ENCODE measurements at places on chromosomes 6 and 20. TPM values are rescaled to one million over a fixed set of nuclear protein-coding genes. Genes with fewer than 3 reads are reported as not detected.
A peak's percentile ranks its signal among the peaks of the same experiment; 100 is the strongest.

- DNase-seq, result peak; percentile 30
These were observed 29.9 kb upstream of the TRIM27 start for GRCh38 chr6:28953585-28954258.

Gene FKBP1C
- 0.69 TPM for total RNA-seq

- DNase-seq, result no peak
These were observed 52.2 kb downstream of the MANEA start for GRCh38 chr6:95629551-95629950.

DNA sequence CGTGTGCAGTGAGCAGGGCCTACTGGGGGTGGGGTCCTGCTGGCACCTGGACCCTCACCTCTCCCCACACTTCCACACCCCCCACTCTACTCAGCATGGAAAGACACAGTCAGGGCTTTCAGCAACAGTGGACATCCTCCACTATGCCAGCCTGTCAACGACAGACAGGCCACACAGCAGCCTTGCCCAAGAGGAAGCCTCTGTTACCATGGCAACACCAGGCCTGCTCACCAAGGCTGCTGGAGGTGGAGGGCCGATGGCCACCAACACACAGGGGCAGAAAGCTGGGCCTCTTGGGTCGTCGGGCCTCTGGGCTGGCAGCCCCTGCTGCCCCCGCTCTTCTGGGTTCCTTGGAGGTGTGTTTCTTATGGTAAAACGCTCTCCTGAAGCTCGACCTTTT, 13.6 kb downstream of the BNIP5 start:
- DNase-seq, result no peak

DNA sequence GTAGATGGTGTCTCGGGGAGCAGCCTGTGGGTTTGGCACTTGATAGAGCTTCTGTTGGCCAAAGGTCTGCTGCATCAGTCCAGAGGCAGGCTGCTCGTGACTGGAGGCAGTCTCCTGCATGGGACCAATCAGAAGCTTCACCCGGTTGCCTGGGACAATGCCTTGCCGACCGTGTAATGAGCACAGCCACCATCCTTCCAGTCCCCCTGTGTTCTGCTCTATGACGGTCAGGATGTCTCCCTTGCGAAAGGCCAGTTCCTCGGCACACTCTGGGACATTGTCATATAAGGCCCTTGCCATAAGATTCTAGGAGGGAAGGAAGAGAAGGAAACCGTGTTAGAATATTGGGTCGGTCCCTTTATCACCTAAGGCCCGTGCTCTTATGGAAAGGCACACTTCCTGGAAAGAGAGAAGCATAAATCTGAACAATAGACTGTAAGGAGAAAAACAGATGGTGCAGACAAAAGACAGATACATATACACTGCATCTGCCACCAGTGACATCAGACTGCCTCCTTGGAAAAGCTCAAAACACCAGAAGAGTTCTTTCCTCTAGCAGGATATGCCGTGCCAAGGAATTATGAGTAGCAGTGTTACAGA, 18.9 kb downstream of the NEDD9 start:
- DNase-seq, result no peak

GRCh38 chr20:44736170-44737021, 9.3 kb upstream of the KCNK15 start:
- peak; percentile 84 for DNase-seq

DNA sequence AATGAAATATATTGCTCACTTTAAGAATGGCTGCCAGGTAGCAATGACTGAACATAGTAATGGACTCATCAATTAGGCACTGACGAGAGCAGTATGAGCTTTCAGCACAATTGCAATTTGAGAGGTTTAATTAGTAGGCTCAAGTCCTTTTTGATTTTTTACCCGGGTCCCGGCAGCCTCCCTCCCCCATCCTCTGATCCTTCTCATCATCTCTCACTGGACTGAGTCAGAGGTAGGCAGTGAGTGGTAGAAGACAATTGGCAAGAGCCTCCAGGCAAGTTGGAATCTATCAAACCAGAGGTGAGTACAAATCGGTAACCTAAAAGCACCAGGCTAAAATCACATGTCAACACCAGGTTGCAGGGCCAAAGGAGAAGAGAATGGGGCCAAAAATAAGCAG, 107.9 kb downstream of the DCDC2 start:
- DNase-seq, result no peak

Gene TBX18
- 5.9 TPM for total RNA-seq

DNA sequence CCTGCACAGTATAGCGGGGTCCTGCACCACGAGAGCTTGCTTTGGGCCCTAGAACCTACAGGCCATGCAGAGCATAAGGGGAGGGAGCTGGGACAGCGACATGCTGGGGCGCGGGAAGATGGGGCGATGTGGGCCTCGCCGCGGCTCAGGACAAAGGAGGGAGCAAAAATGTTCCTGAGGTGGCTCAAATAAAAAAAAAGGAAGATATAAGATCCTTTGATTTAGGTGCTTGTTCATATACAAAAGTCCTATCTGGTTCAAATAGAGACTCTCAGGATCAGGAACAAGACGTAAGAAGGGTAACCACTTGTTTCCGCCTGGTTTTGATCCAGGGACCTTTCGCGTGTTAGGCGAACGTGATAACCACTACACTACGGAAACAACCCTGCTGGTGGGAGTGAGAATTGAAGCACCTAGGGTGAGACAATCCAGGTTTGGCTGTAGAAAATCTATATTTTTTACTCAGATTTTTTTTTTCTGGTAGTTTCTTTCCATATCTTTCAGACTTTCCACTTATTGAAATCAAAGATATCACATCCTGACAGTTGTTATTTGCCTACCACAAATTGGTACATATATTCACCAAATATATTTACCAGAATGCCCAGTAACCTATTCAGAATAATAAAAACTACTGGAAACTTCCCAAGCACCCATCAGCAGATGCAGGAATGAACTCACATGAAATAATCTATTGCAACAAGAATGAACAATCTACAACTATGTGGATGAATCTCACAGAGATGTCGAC, 177.9 kb upstream of the ZNF184 start:
- DNase-seq, result peak; percentile 77

DNA sequence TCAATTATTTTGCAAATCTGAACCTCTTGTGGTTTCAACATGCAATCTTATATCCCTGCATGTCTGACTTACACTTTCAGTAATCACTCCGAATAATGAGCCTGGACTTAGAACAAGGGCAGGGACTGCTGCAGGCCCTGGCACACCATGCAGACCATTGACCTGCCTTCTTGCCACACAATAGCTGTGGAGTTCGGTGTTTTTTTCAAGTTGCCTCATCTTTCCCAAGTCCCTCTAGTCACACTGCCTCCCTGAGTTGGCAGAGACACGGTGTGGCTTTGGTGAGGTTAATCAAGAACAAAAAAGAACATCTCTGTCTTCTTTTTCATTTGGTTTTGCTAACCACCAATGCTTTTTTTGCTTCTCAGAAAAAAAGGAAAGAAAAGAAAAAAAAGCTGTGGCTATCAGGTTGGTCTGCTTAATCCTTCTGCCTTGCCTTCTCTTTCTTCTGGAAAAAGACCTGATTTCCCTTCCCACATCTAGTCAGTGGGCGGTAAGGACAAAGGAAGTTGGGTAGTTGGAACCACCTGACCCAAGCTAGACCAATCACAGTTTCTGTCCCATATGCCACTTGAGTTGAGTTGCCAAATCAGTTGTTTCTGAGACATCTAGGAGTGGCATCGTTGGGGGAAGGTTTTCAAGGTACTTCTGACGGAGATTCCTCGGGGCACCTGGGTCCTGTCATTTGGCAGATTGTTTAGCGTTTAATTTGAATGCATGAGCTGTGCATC, 55.9 kb upstream of the TASP1 start:
- DNase-seq, result no peak

Gene WASF1
- total RNA-seq, result 14.2 TPM

DNA sequence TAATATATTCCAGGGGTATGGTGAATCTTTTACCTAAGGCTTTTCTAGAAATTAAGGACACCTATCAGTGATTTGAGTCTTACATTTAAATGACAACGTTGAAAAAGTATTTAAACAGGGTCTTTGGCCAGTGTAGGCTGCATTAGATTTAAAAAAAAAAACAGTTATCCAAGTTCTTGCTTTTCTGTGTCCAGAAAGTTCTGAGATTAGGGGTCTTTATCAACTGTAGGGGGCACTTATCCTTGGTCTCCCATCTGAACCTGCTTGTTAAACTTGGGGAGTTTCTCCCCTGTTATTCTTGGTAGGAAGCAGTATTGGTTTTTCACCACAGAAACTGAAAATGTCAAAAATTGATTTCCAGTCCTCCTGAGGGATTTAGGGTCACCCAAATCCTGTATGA, 155.9 kb upstream of the ZNF217 start:
- no peak for DNase-seq

- no peak for DNase-seq
These were observed 1.9 kb downstream of the RFPL4B start for GRCh38 chr6:112348891-112349635.

DNA sequence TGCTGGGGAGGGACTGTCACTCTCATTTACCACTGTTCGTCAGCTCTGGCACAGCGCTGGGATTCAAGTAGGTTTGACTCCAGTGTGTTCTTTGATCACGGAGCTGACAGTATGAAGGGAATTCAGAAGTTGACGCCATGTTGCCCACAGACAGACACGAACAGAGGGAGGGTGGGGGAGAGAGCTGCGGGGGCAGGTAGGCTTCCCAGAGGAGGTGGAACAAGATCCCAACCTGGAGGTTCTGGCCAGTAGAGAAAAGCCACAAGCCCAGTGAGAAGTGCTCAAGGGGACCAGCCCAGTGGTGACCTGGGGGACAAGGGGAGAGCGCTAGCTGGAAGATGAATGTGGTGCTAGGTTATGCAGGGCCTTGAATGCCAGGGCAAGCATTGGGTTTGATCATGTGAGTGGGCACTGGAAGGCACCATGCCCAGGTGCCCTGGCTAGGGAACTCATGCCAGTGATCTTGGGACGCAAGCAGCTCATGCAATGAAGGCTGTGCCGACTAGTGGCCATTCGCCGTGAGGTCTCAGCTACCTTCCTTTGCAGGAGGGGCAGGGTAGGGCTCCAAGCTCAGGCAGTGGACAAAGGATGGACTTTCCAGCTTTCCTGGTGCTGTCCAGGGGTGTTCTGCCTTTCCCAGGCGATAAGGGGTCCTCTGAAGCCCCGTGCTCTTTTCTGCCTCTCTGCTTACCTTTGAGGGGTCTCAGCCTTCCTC, 50.4 kb upstream of the APCDD1L start:
- DNase-seq, result no peak

GRCh38 chr6:33151050-33151449, 41.2 kb downstream of the COL11A2 start:
- no peak for DNase-seq

GRCh38 chr6:135267085-135267484, 86.0 kb downstream of the MYB start:
- DNase-seq, result no peak

- no peak for DNase-seq
These were observed 195.7 kb upstream of the KCNG1 start for GRCh38 chr20:51218603-51219002.

Gene TRAPPC3L
- 0.06 TPM for total RNA-seq

- DNase-seq, result no peak
These were observed 18.3 kb upstream of the GTSF1L start for GRCh38 chr20:43744966-43745730.

Gene POFUT1
- total RNA-seq, result 82.3 TPM

Gene TCP11
- total RNA-seq, result not detected

GRCh38 chr6:135062735-135063134, 8.1 kb upstream of the HBS1L start:
- DNase-seq, result peak; percentile 24

DNA sequence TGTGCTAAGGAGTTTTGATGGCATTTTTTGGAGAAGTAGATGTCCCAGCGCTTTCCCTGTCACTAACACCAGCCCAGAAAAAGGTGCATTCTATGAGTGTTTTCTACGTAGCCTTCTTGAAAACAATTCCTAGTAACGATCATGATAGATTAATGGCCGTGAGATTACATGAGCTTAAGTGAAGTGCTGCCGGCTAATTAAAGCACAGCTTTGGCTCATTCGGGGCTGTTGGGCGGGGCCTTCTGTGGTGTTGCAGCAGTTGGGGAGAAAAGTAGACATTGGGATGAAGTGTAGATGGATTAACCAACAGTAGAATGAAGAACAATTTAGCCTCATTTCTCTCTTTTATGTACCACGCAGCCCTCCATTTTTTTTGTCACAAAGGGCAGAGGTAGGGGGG, 20.8 kb upstream of the TRAF3IP2 start:
- no peak for DNase-seq

DNA sequence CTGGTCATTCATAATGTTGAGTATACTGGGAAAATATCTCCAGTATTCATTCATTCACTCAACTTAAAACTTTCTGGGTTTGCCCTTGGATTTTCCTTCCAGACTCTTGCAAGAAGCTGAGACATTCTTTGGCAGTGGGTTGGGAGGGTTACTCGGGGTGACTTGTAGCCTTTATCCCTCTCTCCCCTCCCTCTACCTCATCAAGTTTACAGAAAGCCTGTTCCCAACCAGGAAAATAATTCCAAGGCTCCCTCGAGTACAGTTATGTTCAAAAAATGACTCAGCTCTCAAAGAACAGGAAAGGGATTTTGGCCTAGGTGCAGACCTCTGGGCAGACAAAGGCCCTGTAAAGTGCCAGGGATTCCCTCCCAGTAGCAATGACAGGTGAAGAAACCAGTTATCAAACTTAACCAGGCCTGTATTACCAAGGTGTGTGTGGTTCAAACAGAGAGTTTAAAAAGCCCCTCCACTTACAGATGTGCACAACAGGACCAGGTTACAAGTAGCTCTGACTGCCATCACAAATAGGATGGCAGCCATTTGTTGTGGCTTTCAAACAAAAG, 22.2 kb downstream of the FKBP1A start:
- DNase-seq, result no peak

- DNase-seq, result no peak
These were observed 216.1 kb downstream of the GMDS start for GRCh38 chr6:2029130-2029794.

- no peak for DNase-seq
These were observed 16.1 kb downstream of the FBXO30 start for GRCh38 chr6:145798530-145798929.

Gene SLC22A2
- total RNA-seq, result not detected

GRCh38 chr6:144782634-144783033, 497.5 kb downstream of the UTRN start:
- DNase-seq, result no peak

GRCh38 chr6:3766214-3766613, 14.7 kb upstream of the PXDC1 start:
- no peak for DNase-seq
